Stimulated activated CD8-positive, alpha-beta memory T cell treated with anti-CD3 and anti-CD28 coated beads, Interleukin-7, amount 100 ng/mL, for 1 hour (primary cell): ENCODE measurements at places on chromosomes 16 and 17.

- no peak for DNase-seq
These were observed 2.7 kb upstream of the PRSS41 start for GRCh38 chr16:2795395-2796143.

- no peak for DNase-seq
These were observed 22.6 kb downstream of the NT5M start for GRCh38 chr17:17325816-17326215.

DNA sequence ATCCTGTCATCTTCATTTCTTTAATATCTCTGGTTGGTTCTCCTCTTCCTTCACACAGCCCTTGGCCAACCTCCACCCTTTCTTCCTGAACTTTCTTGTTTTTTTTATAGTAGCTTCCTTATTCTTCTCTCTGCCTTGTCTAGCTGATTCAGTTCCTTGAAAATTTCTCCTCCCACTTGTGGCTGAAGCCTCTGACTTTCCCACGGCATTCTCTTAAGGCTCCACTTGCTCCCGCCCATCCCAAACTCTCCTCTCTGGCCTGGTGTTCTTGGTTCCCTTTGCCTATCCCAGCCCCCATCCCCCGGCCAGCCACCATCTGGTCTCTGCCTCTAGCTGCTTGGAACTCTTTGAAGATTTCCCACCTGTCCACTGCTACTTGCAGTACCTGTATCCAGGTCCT, 29.1 kb downstream of the NLRP1 start:
- DNase-seq: no peak

GRCh38 chr16:19242987-19243575, 42.5 kb upstream of the CLEC19A start:
- DNase-seq: no peak

GRCh38 chr17:65668211-65668610, 106.8 kb upstream of the AXIN2 start:
- DNase-seq: no peak

- no peak for DNase-seq
These were observed 17.0 kb downstream of the CEP295NL start for GRCh38 chr17:78885956-78886355.

DNA sequence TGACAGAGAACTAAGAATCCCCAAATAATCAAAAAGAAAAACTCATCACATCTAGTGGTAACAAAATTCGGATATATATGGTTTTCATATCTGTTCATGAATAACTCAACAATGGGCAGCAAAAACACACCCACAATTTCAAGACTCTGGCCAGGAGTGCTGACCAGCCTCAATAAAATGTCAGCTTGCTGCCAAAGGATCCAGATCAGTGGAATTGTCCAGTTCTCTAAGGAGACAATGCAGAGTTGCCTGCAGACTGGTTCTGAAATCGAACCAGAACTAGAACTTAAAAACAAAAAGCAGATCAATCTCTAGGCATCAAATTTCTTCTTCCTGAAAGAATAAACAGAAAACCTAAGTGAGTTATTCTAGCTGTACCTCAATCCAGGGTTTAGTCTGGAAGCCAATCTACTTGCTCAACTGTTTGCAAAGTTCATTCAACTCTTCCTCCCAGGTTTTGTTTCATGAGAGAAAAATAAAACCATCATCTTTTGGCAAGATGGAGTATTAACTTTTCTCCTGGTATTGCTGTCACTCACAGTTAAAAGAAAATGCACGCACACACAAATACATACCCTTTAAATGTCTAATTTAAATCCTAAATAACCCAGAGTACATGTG, 61.0 kb downstream of the CFDP1 start:
- DNase-seq: no peak

- DNase-seq: no peak
These were observed 4.7 kb downstream of the SLC47A1 start for GRCh38 chr17:19538095-19539039.

- no peak for DNase-seq
These were observed 122.3 kb downstream of the MRTFB start for GRCh38 chr16:14193316-14193871.

DNA sequence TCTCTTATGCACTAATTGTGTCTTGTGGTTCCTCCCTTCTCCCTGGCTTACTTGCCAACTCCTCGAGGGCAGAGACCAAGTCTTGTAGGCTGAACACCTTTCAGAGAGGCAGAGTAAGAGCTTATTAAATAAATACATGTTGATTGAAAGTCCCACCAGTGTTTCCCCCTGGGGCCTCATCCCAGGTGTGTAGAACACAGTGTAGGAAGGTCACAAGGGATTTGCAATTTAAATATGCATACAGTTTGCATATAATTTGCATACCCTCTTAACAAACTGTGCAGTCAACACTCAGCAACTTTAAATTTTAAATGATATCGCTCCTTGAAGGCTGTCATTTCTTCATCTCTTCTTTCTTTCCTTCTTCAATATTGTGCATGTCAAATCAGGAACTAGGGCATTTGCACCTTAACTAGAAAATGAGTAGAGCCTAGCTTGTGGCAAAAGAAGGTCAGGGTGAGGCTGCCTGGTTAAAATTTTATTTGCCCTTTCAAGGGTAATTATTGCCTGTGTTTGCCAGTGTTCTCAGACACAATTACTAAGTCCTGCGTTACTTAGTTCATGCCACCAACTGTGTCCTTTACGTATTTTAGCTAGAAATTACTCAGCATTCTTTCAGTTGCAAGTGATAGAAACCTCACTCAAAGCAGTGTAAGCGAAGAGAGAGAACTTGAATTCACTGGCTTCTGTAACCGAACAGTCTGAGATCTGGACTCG, 465.7 kb downstream of the HAPSTR1 start:
- no peak for DNase-seq

GRCh38 chr17:57858838-57859237, 9.0 kb upstream of the MRPS23 start:
- no peak for DNase-seq

DNA sequence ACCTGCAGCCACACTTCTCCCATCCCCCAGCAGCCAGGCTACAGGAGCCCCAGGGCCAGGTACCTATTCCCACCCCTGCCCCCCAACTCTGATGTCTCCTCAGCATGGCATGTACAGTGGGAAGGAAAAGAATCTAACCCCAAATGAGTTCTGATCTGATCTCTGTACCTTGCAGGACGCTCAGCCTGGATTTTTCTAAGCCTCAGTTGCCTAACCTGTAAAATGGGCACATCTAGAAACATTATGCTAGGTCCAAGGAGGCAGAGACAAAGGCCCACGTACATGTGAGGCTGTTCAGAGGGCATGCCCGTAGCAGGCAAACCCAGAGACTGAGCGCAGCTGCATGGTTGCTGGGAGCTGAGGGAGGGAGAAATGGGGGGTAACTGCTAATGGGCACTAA, 35.1 kb downstream of the SLC38A8 start:
- no peak for DNase-seq

DNA sequence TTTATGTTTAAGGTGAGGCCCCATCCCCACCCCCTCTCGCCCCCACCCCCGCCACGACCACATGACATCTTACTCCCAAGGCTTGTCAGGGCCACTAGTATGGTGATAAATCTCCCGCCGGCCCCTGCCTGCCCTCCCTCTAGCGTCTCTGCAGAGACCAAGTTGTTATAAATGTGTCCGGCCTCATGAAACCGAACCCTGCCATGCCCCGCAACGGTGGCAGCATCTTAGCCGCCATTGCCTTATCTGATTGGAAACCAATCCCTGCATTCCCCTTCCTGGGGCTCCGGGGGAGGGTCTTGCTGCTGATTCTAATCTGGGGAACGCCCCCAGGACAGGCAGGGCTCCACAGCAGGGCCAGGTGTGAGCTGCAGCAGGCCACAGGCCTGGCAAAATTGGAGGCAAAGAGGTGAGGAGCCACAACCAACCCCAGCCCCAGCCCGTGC, 352.4 kb downstream of the C16orf95 start:
- DNase-seq: no peak

- no peak for DNase-seq
These were observed 26.1 kb upstream of the ZNF750 start for GRCh38 chr17:82865774-82866395.

DNA sequence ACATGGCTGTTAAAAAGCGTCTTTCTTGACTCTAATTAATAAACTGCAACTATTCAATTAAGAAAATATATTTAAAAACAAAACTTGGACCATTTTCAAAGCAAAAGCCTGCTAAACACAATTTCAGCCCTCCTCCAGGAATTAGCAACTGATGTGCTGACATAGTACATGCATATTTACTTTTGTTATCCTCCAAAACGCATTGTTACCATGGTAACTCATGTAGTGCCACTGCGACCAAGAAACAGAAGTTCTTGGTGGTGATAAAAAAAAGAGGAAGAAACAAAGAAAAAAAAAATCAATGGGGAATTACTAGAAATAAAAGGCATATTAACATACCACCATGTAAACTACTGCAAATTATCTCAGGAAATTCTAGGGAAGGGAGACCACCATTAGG, 793.4 kb upstream of the CDH8 start:
- no peak for DNase-seq

- DNase-seq: no peak
These were observed 29.3 kb upstream of the TNFRSF13B start for GRCh38 chr17:17001076-17001777.

GRCh38 chr16:19559242-19559910, 3.9 kb downstream of the VPS35L start:
- DNase-seq: no peak

DNA sequence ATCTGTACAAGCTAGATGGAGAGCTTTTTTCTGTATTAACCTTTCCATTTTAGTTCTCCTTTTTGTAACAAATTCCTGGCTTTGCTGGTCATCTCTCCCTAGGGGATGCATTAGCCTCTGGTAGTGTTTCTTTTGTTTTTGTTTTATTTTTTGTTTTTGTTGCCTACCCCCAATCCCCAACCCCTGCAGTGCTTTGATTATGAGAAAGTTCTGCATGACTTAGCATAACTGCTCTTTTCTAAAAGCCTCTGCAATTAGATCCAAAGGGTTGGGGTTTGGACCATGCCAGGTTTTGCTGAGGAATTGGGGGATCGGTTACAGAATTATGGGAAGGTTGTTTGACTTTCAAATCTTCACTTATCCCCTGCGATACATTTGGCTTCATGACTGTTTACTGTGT, 98.2 kb downstream of the ADAMTS18 start:
- DNase-seq: no peak

GRCh38 chr16:17318238-17318637, 152.5 kb downstream of the XYLT1 start:
- DNase-seq: no peak

GRCh38 chr16:83653785-83654184, 154.0 kb upstream of the HSBP1 start:
- DNase-seq: no peak

DNA sequence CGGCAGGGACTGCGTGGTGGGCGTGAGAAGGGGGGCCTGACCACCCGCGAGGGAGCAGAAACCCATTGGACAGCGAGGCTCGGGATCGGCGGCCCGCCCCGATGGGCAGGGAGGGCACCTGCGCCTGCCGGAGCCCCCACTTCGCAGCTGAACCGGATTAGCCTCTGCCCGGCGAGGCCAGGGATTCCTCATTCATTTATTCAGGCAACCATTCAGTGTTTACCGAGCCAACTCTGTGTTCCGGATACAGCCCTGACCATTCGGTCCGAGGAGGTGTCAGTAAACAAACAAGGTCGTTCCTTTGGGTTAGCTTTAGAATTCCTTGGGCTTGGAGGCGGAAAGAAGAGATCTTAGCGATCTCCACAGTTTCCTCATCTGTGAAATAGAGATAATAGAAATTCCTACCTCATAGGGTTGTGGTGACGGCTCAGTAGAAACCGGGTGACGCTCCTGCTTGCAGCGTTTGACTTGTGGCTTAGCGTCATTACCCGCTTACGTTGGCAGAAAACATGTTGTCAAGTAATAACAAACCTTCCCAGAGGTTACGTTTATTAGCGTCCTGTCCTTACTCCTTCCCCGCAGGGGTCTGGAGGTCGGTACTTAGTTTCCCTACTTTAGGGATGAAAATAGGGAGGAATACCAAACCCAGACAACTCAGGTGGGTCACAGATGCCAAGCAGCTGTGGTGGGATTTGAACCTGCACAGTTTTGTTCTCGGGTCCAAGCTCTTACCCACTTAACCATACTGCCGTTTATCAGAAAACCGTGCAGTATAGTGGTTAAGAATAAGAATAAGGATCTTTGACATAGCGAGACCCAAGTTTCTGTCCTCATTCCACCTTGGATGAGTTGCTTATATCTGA, 893 bp downstream of the POLR3E start:
- peak; percentile 20 for DNase-seq

GRCh38 chr16:47064775-47065174, 79.0 kb downstream of the NETO2 start:
- DNase-seq: no peak

- no peak for DNase-seq
These were observed 330.0 kb upstream of the SOX9 start for GRCh38 chr17:71790791-71791190.

GRCh38 chr16:55478827-55479429, at the start of gene MMP2:
MMP2 (plus strand) TSS chr16:55479198; CDS start chr16:55479480, 282 bp downstream.
- DNase-seq: no peak

DNA sequence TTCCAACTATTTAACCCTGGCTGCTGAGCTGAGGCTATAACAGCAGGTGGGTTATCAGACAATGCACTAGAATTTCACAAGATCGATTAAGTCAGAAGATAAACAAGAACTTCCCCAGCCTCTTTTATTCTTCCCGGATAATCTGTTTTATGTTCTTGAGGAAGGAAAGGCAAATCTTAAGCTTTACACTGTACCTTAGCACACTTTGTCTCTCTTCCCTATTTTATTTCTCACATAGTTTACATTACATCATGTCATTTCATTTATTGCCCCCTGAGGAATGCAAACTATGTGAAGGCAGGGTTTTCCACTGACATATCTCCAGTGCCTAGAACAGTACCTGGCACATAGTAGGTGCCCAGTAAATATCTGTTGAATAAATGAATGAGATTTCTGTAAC, 139.6 kb downstream of the SKAP1 start:
- no peak for DNase-seq

- no peak for DNase-seq
These were observed 18.2 kb downstream of the ALOX15B start for GRCh38 chr17:8056976-8057625.

- no peak for DNase-seq
These were observed 202.2 kb downstream of the ENGASE start for GRCh38 chr17:79276821-79277220.

- no peak for DNase-seq
These were observed 6.1 kb downstream of the GOT2 start for GRCh38 chr16:58727796-58728568.

DNA sequence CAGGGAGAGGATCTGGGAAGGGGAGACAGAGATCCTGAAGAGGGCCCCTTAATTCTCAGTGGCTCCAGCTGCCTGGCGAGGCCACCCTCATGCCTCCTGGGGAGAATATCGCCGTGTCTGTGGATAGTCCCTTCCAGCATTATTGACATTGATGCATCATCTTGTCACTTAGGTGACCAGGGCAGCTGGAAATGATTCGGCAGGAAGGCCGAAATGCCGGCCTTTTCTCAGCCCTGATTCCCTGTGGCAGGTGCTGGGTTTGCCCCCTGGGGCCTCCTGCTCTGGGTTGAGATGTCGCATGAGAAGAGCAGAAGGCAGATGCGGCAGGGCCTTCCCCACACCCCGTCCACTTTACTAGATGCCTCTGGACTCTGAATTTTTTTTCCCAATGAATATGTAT, 89.5 kb downstream of the RAP1GAP2 start:
- no peak for DNase-seq
